ENCODE measurements at places on chromosomes 12 and 14. TPM values are rescaled to one million over a fixed set of nuclear protein-coding genes. Genes with fewer than 3 reads are reported as not detected.
A peak's percentile ranks its signal among the peaks of the same experiment; 100 is the strongest.

DNA sequence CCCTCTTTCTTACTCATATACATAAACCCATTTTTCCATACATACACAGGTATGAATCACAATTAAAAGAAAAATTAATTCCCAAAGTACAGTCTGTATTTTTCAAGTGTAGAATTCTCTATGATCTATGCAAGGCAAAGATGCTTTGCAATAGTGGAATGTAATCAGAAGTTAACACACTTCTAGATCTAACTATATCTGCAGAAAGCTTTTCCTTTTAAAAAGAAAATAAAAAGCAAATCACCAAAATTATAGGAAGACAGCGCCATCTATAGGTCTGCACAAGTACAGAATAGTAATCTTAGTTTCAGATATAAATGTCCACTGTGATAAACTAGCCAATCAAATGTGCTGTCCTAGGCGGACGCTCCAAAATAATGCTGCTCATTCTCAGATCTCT, 22.0 kb downstream of the SLC25A21 start:
- H3K4me1 ChIP-seq: peaks cover 7% of the 10 kb centered on the region
- no peak overlapping the region for H3K27ac ChIP-seq
- no peaks in the 10 kb centered on the region for H3K27me3 ChIP-seq
- H3K36me3 ChIP-seq: no peaks in the 10 kb centered on the region
- H3K4me3 ChIP-seq: no peak overlapping the region
- DNase-seq: no peak

DNA sequence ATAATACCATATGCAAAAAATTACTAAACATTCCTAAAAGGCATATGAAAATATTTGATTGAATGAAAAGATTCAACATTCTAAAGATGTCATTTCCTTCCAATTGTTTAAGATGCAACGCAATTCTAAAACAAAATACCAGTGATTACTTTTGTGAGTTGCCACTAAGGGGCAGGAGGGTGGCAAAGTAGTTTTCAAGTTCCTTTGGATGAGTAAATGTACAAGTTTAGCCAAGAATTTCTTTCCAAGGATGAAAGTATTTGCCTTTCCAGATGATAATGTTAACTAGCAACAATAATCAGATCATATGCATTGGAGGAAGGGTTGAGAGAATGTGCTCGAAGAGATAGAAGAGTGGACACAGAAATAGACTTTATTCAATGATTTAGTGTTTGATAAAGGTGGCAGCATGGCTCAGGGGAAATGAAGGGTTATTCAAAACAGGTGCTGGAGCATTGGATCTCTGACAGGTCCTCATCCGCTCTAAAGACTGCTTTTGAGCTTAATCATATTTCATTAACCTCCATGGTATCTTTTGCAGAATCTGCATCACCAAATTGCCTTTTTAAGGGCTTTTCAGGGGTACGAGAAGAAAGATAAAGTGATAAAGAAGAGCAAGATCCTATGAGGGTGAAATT, 678.5 kb upstream of the TBX3 start:
- DNase-seq: no peak
- no peaks in the 10 kb centered on the region for H3K4me1 ChIP-seq
- H3K27me3 ChIP-seq: no peaks in the 10 kb centered on the region
- no peaks in the 10 kb centered on the region for H3K36me3 ChIP-seq
- H3K4me3 ChIP-seq: no peak overlapping the region

The SLC5A8 gene
- 1.0 TPM for total RNA-seq

DNA sequence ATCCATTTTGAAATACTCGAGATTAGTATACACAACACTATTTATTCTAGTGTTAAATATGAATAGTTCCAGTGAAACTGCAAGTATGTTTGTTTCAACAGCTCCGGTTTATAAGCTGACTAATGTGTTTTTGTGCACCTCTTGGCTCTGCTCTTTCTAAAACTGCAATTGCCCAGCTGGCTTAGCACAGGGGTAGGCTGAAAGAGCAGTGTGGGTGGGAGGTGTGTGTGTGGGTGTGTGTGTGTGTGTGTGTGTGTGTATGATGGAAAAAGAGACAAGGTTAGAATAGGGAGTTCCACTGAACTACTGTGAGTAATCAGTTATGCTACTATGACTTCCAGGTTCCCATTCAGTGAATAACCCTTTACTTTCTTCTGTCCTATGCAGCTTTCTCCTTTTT, 37.8 kb upstream of the DDHD1 start:
- H3K4me1 ChIP-seq: no peaks in the 10 kb centered on the region
- H3K27ac ChIP-seq: no peak overlapping the region
- H3K36me3 ChIP-seq: no peaks in the 10 kb centered on the region
- no peak overlapping the region for H3K4me3 ChIP-seq
- no peaks in the 10 kb centered on the region for H3K27me3 ChIP-seq

The SMCO2 gene
- not detected for total RNA-seq

DNA sequence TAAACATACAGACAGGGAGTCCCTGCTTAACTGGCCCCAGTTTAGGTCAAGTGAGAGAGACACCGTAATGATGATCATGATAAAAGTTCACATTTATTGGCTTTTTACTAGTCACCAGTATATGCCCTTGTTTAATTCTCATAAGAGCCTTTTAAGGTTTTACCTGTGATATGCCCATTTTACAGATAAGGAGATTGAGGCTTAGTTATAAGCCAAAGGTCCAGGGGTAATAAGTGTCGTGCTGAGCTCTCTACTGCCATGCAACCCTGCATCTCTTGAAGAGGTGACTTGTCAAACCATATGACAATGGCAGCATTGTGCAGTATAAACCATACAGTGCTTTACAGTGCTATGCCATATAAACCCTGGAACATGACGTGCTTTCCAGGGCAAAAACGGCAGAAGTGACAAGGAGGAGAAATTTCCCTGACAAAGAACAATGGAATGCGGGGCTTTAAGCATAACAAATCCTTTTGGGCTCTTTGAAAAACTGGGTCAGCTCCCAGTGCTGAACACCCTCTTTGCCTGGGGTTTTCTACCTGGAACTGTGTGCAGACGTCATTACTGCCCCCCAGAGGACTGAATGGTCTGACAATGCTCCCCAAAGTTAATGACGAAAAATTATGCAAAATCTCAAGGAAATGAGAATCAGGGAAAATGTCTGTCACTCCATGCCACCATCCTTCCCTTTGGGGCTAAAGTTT, 59.7 kb upstream of the C14orf132 start:
- peaks cover 35% of the 10 kb centered on the region for H3K27me3 ChIP-seq
- H3K4me1 ChIP-seq: no peaks in the 10 kb centered on the region
- DNase-seq: no peak

The OTX2 gene
- total RNA-seq: not detected

DNA sequence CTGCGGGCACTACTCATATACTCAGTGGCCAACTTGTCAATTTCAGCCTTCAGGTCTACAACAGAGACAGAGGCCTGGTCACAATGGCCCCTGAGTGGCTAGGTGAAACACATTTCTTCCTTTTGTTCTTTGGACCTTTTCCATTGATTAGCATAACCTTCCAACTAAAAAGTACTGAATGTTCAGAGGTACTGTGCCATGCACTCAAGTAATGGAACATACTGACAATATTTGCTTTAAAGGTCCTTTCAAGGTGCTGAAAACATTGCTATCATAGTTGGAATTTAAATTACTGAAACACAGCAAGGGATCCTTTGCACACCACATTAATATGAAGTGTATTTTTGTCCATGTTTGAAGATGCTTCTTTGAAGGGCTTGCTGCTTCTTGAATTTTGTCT, 6.1 kb upstream of the ACRBP start:
- no peaks in the 10 kb centered on the region for H3K27me3 ChIP-seq
- peaks cover 97% of the 10 kb centered on the region for H3K36me3 ChIP-seq
- H3K4me1 ChIP-seq: no peaks in the 10 kb centered on the region
- DNase-seq: no peak

DNA sequence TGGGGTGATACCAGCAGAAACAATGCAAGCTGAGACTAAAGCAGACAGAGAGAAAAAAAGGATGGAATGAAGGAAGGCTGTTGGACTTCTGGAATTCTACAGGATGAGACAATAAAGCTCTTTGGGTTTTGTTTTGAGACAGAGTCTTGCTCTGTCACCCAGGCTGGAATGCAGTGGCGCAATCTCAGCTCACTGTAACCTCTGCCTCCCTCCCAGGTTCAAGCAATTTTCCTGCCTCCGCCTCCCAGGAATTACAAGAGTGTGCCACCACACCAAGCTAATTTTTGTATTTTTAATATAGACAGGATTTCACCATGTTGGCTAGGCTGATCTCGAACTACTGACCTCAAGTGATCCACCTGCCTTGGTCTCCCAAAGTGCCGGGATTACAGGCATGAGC, 115.4 kb downstream of the EXOC5 start:
- no peaks in the 10 kb centered on the region for H3K36me3 ChIP-seq
- no peaks in the 10 kb centered on the region for H3K4me1 ChIP-seq
- H3K27me3 ChIP-seq: no peaks in the 10 kb centered on the region
- H3K27ac ChIP-seq: no peak overlapping the region
- H3K4me3 ChIP-seq: no peak overlapping the region

The A2M gene
- total RNA-seq: 2,660 TPM

- H3K27me3 ChIP-seq: no peaks in the 10 kb centered on the region
- no peak overlapping the region for H3K4me3 ChIP-seq
- H3K27ac ChIP-seq: no peak overlapping the region
- H3K4me1 ChIP-seq: no peaks in the 10 kb centered on the region
- H3K36me3 ChIP-seq: no peaks in the 10 kb centered on the region
Measured at GRCh38 chr12:28017873-28018255, 45.3 kb upstream of the PTHLH start.

GRCh38 chr12:113786107-113786506, 180.0 kb downstream of the RBM19 start:
- no peaks in the 10 kb centered on the region for H3K36me3 ChIP-seq
- H3K4me3 ChIP-seq: no peak overlapping the region
- no peak for DNase-seq

- no peaks in the 10 kb centered on the region for H3K27me3 ChIP-seq
- H3K36me3 ChIP-seq: no peaks in the 10 kb centered on the region
- no peak overlapping the region for H3K4me3 ChIP-seq
- H3K27ac ChIP-seq: no peak overlapping the region
- DNase-seq: peak; percentile 41
- H3K4me1 ChIP-seq: no peaks in the 10 kb centered on the region
Measured at GRCh38 chr14:100332797-100333196, 9.7 kb downstream of the SLC25A47 start.

The MYF6 gene
- total RNA-seq: not detected

DNA sequence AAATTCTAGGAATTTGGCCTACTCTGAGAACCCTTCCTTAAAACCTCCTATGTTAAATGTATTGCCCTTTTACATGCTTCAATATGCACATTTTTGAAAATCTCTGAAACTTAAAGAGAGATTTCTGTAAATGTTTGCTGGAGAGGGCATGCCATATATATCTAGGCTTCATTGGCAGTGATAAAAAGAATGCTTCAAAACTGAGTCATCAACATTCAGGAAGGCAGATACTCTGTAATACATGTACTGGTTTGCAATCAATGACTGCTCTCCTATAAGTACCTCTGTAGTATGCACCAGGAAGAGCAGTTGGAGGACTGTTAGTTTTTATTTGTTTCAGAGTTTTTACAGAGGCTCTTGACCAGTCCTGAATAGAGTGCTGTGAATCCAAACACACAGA, 739.9 kb downstream of the SLC16A7 start:
- no peak overlapping the region for H3K27ac ChIP-seq
- no peaks in the 10 kb centered on the region for H3K36me3 ChIP-seq
- no peak overlapping the region for H3K4me3 ChIP-seq
- no peak for DNase-seq
- H3K4me1 ChIP-seq: no peaks in the 10 kb centered on the region

DNA sequence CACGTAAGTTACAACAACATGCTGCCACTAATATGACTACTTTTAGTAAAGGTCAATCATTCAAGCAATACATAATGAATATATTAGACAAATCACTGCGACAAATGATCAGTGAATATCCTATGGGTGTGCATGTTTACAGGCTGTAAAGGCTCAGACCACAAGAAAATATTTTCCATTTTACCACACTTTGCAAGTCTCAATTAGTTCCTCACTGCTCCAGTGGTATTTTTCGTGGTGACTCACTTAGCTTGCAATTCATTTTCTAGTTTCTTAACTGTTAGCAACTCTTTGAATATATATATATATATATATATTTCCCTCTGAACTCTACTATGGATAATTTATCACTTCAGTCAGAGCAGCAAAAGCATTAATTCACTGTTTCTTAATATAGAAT, 96.9 kb downstream of the EML5 start:
- no peaks in the 10 kb centered on the region for H3K4me1 ChIP-seq
- no peak overlapping the region for H3K27ac ChIP-seq
- no peaks in the 10 kb centered on the region for H3K36me3 ChIP-seq
- no peak for DNase-seq

The CDCA3 gene
- total RNA-seq: 2.0 TPM

DNA sequence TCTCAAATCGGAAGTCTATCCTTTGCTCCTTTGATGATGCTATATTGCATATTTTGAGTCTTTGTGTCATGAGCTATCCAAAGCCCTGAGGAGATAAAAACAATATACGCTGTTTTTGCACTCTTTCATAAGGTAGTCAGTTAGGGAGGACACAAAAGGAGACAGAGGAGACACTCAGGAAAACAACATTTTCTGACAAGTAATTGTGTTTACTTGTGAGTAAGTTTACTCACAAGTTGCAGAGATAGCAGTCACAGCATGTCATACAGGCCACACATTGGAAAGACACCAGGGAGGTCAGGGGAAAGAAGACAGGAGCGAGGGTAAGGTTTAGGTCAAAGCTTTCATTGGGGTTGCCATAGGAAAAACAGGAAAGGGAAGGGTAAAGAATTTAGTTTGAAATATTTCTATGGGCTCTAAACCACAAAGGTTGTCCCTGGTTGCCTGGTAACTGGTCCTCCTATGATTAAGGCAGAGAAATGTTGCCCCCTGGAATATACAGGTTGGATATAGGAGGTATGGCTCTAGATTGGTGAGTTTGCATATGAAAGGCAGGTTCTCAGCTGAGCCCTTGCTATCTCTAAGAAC, 7.4 kb upstream of the GABARAPL1 start:
- no peak overlapping the region for H3K4me3 ChIP-seq
- H3K36me3 ChIP-seq: no peaks in the 10 kb centered on the region

GRCh38 chr12:70576341-70577282, 60.6 kb downstream of the PTPRB start:
- peak; percentile 76 for DNase-seq
- no peak overlapping the region for H3K4me3 ChIP-seq
- no peak overlapping the region for H3K27ac ChIP-seq
- H3K36me3 ChIP-seq: no peaks in the 10 kb centered on the region
- no peaks in the 10 kb centered on the region for H3K27me3 ChIP-seq

GRCh38 chr12:123264642-123265041, 7.0 kb downstream of the CDK2AP1 start:
- H3K4me1 ChIP-seq: peaks cover 23% of the 10 kb centered on the region
- no peaks in the 10 kb centered on the region for H3K27me3 ChIP-seq
- DNase-seq: no peak
- H3K4me3 ChIP-seq: no peak overlapping the region
- H3K36me3 ChIP-seq: no peaks in the 10 kb centered on the region

DNA sequence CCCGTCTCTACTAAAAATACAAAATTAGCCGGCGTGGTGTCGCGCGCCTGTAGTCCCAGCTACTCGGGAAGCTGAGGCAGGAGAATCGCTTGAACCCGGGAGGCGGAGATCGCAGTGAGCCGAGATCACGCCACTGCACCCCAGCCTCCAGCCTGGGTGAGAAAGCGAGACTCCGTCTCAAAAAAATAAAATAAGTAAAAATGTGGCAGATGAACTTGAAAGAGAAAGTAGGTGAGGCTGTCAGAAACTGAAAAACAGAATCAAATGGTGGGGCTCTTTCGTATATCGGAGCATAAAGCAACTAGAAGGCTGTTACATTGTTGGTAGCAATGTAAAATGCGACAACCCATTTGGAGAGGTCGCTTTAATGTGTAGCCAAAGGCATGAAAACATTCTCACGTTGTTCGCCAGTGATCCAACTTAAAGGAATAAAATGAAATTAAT, 767 bp upstream of the CCNT1 start:
- peak; percentile 11 for DNase-seq
- peak overlapping the region; percentile 89 for H3K27ac ChIP-seq
- H3K27me3 ChIP-seq: no peaks in the 10 kb centered on the region
- peak overlapping the region; percentile 65 for H3K4me3 ChIP-seq

All from left lung (tissue), 14 donors.